ENCODE measurements at places on chromosomes 12 and 14. TPM values are rescaled to one million over a fixed set of nuclear protein-coding genes. Genes with fewer than 3 reads are reported as not detected.

RHOJ gene
- 9.0 TPM for polyA plus RNA-seq

A2M gene
- 28.9 TPM for polyA plus RNA-seq

DTD2 gene
- 15.4 TPM for polyA plus RNA-seq

RGS6 gene
- 0.23 TPM for polyA plus RNA-seq

BICDL1 gene
- polyA plus RNA-seq: 9.0 TPM

OAS2 gene
- polyA plus RNA-seq: 21.0 TPM

PGF gene
- 2.7 TPM for polyA plus RNA-seq

MOAP1 gene
- polyA plus RNA-seq: 23.8 TPM

KRT84 gene
- not detected for polyA plus RNA-seq

PLEKHG7 gene
- 0.62 TPM for polyA plus RNA-seq

NOC4L gene
- polyA plus RNA-seq: 25.2 TPM

BHLHE41 gene
- 8.7 TPM for polyA plus RNA-seq

PZP gene
- 0.70 TPM for polyA plus RNA-seq

GPR68 gene
- 0.50 TPM for polyA plus RNA-seq

RSRC2 gene
- 39.3 TPM for polyA plus RNA-seq

ASCL1 gene
- polyA plus RNA-seq: not detected

RNASE3 gene
- 0.62 TPM for polyA plus RNA-seq

CCDC92 gene
- polyA plus RNA-seq: 16.0 TPM

PMCH gene
- polyA plus RNA-seq: 0.48 TPM

MYH6 gene
- polyA plus RNA-seq: 0.37 TPM

PLEKHH1 gene
- 5.1 TPM for polyA plus RNA-seq

FGF6 gene
- not detected for polyA plus RNA-seq

CTSG gene
- polyA plus RNA-seq: 0.74 TPM

SRRM4 gene
- polyA plus RNA-seq: under 0.01 TPM

DNAJC22 gene
- polyA plus RNA-seq: 0.20 TPM
